ENCODE measurements at places on chromosomes 3 and 15.

- no peak for DNase-seq
These were observed 1.1 kb downstream of the RAB7A start for GRCh38 chr3:128727059-128727458.

- DNase-seq: no peak
These were observed 557.2 kb upstream of the SUCLG2 start for GRCh38 chr3:68211637-68212036.

- no peak for DNase-seq
These were observed 122.6 kb downstream of the IGF1R start for GRCh38 chr15:98770984-98771383.

- DNase-seq: no peak
These were observed 343.3 kb downstream of the DIPK2A start for GRCh38 chr3:144314946-144315345.

- peak; percentile 49 for DNase-seq
These were observed 2.0 kb upstream of the ST8SIA2 start for GRCh38 chr15:92391640-92392039.

- DNase-seq: no peak
These were observed 91.1 kb downstream of the UBE3A start for GRCh38 chr15:25347707-25348106.

DNA sequence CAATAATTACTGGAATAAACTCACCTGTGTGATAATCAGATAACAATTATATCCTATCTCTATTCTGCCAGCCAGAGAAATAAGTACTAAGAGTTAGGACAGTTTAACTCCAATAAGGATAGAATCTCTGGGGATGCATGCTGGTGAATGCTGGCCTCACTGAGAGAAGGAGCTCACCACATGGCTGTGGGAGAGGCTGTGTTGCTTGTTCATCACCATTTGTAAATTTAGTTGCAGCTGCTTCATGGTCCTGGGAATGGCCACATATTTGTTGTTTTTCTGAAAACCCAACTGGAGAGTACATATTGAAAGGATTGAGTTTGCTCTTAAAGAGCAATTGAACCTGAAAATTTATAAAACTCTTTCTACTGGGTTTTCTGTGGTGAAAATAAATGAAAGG, 207.3 kb downstream of the NECTIN3 start:
- DNase-seq: no peak

- no peak for DNase-seq
These were observed 22.8 kb downstream of the MUC4 start for GRCh38 chr3:195788711-195789581.

DNA sequence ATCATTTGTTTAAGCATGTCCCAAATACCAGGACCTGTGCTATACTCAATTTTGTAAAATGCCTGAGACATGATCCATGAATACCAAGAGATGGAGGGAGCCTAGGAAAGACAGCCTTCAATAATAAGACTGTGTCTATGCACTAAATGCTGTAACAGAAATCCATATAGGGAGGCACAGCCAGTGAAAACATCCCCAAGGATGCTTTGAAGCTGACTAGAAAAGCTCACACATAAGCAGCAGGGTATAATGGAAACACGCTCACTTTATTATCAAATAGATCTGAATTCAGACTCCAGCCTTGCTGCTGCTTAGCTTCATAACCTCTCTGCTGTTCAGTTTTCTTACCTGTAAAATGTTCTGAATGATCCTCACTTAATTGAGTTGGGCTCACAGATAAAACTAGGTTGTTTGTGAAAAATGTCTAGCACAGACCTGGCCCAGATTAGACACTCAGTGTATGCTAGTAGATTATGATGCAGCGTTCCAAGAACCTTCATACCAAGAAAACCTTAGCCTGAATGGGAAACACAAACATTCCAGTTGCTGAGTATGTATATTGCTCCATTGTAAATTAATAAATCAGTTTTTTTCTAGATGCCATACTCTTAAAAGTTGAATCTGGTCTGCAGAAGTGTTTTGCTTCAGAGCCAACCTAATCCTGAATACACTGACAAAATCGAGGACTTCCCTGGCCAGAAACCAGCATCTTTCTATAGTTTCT, 3.8 kb upstream of the LARP6 start:
- no peak for DNase-seq

DNA sequence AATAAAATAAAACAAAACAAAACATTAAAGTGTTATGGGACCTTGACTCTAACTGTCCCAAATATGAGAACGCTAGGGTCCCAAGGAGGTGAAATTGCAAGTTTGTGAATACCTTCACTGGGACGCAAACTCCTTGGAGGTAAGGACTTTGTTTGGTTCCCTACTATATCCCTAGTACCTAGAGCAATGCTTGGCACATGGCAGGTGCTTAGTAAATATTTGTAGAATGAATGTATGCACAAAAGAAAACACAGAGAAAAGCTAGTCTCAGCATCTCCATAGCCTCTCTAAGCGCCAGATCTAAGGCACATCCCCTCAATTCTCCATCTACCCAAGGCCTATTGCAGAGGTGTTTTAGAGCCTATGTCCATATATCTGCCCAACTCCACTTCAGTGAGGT, 30.5 kb downstream of the GPR176 start:
- no peak for DNase-seq

- no peak for DNase-seq
These were observed 9.1 kb downstream of the ADAMTS17 start for GRCh38 chr15:100332721-100333120.

DNA sequence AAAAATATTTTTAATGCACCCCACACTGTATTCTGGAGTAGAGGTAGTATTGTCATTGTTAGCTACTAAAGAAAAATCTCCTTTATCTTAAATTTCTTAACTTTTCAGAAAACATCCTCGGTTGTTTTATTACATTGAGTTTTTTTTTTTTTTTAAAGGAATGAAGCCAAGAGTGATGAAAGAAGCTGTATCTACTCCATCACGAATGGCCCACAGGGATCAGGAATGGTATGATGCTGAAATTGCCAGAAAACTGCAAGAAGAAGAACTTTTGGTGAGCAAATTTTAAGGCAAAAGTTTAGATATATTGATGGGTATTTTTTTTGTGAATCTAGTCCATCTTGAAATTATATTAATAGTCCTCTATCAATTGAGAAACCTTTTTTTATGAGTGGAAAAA, 49.7 kb upstream of the UTS2B start:
- DNase-seq: no peak

DNA sequence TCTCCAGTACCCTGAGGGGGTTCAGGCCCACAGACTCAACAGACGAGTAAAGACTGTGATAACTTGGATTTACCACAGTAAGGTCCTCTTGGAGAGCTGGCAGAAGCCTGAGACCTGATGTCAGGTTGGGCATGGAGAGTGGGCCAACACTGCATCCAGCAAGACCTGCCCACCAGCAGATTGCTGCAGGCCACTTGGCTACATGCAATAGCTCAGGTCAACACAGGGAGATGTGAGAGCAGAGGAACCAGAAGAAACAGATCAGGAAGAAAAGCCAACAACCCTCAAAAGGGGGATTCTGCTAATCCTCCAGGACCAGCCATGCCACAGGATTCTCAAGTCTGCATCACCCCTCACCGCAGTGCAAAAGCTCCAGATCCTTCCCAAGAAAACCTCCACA, 1.7 kb upstream of the IP6K1 start:
- DNase-seq: no peak

DNA sequence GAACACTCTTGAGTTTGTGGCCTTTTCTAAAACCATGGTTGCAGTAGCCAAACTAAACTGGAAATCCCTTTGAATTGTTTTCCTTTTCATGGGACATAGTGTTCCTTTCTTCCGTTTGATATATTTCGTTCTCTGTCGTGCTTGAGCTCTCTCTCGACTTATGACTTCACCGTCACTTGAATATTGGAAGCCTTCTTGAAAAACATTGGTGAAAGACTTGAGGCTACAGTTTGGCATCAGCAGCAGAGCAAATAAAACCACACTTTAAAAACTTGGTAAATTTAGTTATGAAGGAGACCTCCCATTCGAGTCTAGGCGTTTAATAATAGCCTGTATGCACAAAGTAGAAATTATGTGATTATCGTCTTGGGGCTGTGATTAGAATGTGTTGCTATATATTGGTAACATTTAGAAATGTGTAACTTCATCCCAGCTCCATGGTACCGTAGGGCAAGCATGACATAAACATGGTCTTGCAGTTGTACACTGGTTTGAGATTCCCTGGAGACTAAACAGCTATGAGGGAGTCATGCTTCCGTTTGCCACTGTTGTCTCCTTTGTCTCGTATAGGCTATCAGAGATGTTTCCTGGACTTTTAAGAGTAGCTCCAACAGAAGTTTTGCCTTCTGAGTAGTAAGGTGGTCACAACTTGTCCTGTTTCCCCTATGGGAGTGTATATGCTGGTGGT, 122.3 kb downstream of the PTPRG start:
- DNase-seq: no peak

DNA sequence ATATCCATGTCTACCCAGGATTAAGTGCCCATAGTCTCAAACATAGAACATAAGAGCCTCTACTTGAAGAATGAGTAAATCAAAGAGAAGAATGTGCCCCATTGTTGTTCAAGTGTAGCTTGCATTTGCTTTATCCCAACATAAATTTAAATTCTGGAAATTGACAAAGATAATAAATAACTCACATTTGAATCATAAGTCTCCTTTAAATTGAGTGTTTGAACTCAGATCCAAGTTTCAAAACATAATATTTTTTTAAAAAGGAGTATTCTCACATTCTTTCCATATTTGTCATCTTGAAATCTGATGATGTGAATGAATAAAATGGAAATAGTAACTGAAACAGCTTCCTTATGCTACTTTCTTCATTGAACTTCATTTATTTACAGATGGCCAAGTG, 135.2 kb downstream of the MECOM start:
- DNase-seq: no peak

DNA sequence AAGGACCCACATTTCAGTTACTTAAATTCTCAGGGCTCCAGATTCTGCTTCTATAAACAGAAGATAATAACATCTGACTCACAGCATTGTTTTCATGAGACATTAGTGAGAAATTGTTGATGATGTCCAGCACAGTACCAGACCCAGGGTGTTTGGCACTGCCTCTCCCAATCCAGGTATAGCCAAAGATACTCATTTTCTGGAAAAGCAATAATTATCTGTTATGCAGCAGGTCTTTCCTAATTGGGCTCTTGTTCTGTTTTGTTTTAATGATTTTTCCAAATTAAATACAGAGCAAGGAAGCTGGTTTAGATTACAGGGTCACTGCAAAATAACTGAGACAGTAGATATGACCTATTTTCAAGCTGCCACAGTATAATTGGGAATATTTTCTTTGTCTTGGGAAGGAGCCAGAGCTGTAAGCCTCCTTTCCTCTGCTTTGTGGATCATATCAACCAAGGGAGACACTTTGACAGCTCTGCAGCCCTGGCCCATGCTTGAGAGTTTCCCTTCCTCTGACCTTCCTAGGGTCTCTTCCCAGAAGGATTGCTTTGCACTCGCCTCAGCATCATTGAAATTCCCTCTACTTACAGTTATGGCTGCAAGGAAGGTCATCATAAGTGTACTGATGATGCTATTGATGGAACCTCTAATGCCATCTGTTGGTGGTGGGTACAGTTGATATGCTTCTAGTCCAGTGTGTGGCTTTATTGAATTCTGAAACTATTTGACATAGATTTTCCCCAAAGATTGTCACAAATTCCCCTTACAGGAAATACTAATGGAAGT, 522.4 kb upstream of the ADAMTS9 start:
- DNase-seq: no peak

DNA sequence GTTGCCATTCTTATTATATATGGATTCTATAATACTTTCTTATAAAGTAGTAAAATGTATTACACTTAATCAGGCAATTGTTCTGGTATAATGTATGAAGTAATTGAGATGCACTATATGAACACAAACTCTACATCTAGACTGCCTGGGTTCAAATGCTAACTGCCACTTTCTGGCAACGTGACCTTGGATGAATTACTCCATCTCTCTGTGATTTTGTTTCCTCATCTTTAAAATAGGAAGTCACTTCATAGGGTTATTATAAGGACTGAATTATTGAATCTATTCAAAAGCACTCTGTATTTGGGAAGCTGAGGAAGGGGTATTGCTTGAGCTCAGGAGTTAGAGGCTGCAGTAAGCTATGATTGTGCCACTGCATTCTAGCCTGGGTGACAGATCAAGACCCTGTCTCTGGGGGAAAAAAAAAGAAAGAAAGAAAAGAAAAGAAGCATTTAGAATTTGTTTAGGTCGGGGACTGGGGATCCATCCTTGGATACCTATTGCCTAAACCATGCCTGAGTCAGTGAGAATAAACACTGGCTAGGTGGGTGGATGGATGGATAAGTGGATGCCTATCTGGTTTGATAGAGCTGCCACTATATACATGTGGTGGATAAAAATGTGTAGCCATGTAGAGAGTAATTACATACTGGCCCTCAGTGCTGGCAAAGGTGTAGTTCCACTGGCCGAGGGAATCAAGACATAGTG, 2.5 kb downstream of the TM4SF1 start:
- no peak for DNase-seq

GRCh38 chr3:119856695-119857094, 74.8 kb downstream of the NR1I2 start:
- no peak for DNase-seq

DNA sequence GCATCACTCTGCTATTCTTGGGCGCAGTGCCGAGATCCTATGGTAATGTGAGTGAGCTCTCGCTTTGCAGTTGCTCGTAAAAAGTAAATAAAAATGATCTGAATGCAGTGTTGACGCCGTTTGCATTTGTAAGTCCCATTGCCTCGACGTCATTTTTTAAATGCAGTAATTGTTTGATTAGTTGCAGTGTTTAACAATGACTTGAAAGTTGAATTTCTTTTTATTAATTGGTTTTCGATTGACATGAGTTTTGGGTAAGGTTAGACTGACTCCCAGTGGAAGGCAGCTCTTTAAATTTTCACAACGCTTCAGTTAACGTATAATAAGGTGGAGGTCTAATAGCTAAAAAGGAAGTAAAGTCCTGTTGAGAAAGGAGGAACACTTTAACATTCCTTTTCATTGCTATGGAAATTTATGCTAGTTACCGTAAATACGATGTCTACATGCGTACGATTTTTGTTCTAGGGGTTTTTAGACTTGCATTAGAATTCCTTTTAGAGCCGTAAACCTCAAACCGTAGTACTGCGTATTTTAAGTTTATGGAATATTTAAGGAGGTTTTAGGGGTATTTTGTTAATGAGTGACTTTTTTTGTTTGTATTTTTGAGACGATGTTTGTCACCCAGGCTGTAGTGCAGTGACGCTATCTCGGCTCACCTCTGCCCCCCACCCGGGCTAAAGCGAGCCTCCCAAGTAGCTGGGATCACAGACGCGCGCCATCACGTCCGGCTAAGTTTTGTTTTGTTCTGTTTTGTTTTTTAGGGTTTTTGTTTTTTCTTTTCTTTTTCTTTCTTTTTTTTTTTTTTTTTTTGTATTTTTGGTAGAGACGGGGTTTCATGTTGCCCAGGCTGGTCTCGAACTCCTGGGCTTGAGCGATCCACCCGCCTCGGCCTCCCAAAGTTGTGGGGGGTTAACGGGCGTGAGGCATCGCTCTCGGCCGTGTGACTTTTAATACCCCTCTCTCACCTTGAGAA, 1.4 kb downstream of the MORF4L1 start:
- DNase-seq: no peak

DNA sequence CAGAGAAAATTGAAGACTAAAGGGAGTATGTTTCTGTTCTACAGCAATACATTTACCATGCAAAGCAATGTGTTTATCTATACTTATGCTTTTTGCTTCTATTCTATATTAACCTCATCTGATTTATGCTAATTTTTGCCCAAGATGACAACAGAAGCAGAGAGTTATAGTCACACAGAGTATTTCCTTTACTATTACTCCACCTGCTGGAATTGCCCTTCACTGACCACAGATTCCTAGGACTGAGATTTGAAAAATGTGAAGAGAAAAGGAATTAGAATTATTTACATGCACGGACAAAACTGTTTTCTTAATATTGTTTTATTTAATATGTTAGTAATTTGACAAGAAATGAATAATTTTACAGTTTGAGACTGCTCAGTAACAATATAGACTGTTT, 745.6 kb downstream of the VGLL3 start:
- DNase-seq: no peak

GRCh38 chr15:59531066-59531675, 80.4 kb upstream of the GCNT3 start:
- DNase-seq: no peak
